ENCODE measurements at places on chromosomes 3 and 15.
A peak's percentile ranks its signal among the peaks of the same experiment; 100 is the strongest.

DNA sequence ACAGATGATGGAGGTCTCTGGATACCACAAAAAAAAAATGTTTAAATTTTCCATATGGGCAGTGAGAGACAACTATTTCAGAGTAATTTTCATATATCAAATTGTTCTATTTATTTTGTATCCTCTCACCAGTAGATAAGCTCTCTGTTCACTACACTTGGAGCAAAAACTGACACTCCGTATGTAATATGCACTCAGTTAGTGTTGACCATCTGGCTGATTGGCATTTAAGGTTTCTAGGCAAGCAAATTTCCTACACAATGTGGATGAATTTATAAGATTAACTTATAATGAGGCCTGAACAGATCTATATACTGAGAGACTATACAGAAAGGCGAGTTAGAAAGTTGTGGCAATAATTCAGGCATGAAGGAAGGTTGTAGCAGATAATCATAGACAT, 836.5 kb upstream of the SEMA6D start:
- no peak for DNase-seq

DNA sequence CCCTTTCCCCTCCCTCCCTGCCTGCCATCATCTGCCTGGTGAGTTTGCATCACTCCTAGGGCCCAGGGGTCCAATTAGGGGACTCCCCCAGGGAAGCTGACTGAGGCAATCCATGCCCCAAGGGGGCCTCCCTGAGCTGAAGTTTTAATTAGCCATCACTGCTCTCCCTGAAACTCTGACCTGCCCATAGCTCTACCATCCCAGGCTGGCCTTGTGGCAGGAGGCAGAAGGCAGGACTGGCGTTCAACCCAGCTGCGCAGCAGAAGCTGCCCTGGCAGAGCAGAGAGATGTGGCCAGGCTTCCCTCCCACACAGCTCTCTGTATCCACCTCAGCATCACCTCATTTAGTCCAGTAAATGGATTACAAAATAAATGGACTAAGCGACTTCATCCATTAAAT, 7.7 kb upstream of the C15orf39 start:
- no peak for DNase-seq

DNA sequence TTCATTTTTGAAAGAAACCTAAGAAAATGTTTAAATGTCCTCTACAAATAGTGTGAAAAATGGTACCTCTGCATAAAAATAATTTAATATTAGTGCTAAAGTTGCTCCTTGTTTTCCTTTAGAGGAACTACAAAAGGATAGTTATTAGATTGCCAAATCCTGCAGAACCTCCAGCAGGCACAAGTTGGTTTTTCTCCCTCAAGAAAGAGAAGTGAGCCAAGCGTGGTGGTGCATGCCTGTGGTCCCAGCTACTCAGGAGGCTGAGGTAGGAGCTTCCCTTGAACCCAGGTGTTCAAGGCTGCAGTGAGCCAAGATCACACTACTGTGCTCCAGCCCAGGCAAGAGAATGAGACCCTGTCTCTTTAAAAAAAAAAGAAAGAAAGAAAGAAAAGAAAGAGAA, 85.1 kb upstream of the TSEN2 start:
- DNase-seq = no peak

- DNase-seq = no peak
Measured at GRCh38 chr15:101496198-101496986, 6.9 kb upstream of the PCSK6 start.

DNA sequence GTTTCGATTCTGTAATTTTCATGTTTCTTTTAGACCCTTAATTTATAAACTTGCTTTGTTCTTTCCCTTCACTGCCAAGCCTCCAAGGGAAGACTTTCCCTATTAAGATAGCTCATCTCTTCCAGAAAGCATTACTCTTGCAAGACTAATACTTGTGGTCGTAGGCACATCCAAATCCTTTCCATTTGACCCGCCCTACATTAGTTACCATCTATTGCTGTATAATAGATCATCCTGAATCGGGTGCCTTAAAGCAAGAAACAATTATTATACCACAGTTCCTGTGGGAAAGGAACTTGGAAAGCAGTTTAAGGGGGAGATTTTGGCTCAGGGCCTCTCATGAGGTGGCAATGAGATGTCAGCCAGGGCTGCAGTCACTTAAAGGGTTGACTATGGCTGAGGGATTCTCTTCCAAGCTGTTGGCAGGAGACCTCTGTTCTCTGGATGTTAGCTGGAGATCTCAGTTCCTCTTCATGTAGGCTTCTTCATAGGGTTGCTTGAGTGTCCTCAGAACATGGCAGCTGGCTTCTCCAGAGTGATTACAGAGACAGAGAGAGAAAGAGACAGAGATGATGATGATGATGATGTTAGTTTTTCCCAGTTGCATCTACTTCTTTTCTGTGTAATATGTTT, 570.4 kb upstream of the TGFBR2 start:
- DNase-seq = no peak

DNA sequence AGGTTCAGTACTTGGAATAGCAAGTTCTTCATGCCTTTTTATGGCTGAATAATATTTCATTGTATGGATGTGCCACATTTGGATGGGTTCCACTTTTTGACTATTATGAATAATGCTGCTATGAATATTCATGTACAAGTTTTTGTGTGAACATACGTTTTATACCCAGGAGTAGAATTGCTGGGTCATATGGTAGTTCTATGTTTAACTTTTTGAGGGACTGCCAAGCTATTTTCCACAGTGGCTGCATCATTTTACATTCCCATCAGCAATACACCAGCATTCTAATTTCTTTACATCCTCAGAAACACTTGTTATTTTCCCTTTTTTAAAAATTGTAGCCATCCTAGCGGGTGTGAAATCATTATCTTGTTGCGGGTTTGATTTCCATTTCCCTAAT, 76.0 kb upstream of the PRR20G start:
- no peak for DNase-seq

- peak; percentile 24 for DNase-seq
Measured at GRCh38 chr15:100721758-100722550, 119.6 kb downstream of the ASB7 start.

DNA sequence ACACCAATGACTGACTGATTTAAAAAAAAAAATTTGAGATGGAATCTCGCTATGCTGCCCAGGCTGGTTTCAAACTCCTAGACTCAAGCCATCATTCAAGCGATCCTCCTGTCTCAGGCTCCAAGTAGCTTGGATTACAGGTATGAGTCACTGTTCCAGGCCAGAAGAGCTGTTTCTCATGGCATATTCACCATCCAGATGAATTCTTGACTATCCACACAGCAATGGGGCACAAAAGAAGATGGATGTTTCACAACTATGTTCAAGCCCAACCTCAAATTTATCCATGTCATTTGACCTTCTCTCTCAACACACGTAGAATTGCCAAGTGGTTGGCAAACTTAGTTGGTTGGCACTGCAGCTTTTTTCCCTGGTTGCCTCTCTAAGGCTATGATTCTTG, 40.6 kb downstream of the PRICKLE2 start:
- no peak for DNase-seq

GRCh38 chr3:161422171-161422700, 50.9 kb upstream of the SPTSSB start:
- no peak for DNase-seq
